HEK293T (cell line): ENCODE measurements at places on chromosomes 1 and 21.

- no peak for DNase-seq
Measured at GRCh38 chr1:34165422-34165921, 442 bp upstream of the CSMD2 start.

DNA sequence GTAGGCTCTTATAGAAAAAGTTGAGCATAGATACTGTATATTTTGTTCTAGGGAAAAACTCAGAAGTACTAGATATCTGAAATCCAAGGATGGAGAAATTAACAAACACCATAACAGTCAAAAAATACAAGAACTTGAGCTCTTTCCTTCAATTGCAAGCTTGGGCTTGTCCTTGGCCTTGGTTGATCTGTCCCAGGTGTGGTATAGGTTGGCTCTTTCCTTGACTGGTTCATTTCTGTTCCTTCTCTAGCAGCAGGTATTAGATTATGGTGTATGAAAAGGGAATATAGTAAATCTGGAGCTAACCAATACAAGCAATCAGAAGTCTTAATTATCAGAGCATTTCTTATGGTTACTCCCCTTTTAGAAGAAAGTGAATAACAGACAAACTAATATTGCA is 198.6 kb downstream of the GPATCH2 start:
- DNase-seq, result no peak

GRCh38 chr1:206779638-206780037 is 7.3 kb upstream of the IL10 start:
- no peak for DNase-seq

DNA sequence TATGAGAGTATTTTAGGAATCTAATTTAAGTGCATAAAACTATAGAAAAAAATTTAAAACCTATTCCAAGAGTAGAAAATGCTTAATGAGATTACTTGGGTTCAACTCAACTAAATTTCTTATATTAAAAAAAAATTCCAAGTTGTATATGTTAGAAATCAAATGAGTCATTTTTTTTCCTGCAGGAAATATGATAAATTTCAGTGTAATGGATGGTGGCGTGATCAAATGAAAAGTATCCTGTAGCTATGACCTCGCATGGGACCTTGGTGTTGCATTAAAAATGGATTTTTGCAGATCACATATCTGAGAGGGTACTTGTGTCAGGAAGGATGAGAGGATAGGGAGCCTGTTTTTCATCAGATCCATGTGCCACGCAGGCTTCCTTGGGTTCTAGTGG is 17.9 kb downstream of the ATP5PO start:
- no peak for DNase-seq

DNA sequence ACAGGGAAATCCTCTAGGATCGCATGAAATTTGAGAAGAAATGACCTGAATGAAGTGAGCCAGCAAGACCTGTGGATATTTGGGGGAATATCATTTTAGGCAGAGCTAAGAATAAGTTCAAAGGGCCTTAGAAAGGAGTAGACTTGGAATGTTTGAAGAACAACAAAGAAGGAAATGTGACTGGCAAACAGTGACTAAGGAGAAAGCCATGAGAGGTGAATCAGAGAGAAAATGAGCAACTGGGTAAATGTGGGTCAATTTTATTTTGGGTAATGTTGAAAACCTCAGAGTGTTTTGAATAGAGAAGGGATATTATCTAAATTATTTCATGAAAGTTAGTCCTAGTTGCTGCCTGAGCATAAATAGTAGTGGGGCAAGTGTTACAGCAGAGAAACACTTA is 672.8 kb downstream of the LMO4 start:
- DNase-seq, result no peak

DNA sequence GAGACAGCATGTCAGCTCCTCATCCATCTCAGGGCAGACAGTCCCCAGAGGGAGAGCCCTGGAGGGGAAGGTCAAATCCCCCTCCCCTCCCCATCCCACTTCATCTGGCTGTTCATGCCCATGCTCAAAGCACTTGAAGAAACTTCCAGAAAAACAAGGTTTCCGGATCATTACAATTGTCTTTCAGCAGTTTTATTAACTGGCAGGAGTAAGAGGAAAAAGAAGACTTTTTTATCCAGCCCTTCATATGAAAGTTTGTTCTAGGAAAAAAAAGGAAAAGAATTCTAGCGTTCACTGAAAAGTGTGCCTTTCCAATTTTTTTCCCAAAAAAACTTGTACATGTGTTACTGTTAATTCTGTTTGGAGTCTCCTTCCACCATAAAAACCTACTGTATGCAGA is 145.7 kb upstream of the TIAM1 start:
- no peak for DNase-seq

DNA sequence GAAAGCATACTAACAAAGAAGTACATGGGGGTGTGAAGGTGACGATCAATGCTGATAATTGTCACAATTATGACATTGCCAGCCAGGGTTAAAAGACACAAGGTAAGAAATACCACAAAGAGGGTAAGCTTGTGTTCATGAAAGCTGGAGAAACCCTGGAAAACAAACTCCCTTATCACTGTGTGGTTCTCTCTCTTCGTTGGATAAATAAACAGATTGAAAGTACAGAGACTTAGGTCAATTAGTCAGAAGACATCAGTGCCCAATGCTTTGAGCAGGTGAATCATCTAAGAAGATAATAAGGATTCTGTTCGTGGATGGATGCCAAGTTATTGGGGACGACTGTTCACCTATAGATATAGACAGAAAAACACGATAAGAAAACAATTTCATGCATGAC is 22.4 kb upstream of the FCER1A start:
- no peak for DNase-seq

- DNase-seq, result no peak
Measured at GRCh38 chr1:180234369-180235076, 4.5 kb downstream of the LHX4 start.

DNA sequence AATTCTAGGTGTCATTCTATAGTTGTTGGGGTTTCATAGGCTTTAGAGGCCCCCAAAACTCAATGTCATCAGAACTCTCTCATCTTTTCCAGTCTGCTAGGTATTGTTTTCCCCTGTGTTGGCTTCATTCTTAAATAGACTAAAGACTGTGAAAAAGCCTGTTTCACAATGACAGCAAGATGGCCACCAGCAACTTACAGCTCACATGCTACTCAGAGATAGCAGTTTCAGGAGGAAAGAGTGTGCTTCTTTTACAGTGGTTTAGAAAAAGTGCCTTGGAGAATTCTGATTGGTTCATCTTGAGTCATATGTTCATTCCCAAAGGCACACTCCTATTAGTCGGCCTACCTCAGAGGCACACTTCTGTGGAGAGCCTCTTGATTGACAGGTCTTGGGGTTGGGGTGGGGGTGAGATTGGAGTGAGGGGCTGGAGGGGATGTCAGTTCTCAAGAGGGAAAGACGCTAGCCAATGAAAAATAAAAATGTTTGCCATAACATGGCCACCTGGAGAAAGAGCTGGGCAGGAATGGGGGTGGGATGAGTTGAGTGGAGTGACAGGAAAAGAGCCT is 8.5 kb downstream of the IL23R start:
- DNase-seq, result no peak

GRCh38 chr1:228373681-228374571 is 32.7 kb downstream of the TRIM11 start:
- no peak for DNase-seq

DNA sequence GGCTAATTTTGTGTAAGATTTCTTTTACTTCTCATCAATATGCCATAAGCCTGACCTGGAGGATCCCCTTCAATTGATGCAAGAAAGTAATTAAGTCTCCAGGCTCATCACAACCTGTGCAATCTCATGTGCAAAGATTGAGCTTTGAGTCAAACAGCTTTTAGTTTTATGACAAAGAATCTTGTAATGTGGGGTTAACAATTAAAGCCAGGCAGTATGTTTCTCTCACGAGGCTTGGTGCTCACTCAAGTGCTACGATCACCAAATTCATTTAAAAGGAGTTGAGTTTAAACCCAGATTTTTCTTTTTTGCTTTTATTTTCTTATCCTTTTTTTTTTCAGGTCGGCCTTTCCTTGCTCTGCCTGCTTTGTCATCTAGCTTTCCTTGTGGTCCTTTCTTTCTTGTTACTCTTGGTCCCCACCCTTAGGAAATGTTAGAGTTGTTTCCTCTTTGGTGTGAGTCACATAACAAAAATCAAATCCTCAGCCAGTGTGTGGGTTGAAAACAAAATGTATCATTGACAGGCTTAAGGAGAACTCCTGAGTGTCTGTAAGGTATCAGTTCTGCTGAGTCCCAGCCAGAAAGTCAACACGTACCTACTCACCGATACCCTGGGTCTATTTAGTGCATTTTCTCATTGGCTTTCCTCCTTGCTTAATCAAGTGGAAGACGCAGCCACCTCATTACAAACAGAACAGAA is 1037.2 kb downstream of the ADGRL2 start:
- no peak for DNase-seq

GRCh38 chr1:152510503-152510902 is at the start of gene LCE5A:
TSS of gene LCE5A (plus strand) at chr1:152510803. CDS start at chr1:152511535, 732 bp downstream.
- DNase-seq, result no peak

- DNase-seq, result no peak
Measured at GRCh38 chr1:51294566-51295184, 35.7 kb downstream of the TTC39A start.

DNA sequence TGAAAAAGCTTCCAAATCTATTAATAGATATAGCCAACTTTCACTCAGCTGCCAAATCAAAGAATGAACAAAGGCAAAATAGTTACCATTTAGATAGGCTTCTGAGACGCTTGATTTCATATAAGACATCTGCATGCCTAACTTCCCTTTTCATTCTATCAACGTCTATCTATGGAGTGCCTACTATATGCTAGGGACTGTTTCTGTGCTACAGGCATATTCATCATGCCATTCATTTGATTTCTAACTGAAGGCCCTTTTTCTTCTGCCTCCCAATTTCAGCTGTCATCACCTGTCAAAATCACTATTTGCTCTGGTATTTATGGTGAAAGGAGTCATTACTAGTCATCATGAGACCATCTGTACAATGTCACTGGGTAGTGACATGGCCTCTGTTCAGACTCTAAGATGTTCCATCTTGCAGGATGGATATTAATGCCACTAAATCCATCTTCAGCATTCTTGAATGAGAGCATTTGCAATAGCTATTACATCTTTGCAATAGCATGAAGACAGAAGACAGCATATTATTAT is 4.3 kb upstream of the KRTAP13-1 start:
- no peak for DNase-seq

DNA sequence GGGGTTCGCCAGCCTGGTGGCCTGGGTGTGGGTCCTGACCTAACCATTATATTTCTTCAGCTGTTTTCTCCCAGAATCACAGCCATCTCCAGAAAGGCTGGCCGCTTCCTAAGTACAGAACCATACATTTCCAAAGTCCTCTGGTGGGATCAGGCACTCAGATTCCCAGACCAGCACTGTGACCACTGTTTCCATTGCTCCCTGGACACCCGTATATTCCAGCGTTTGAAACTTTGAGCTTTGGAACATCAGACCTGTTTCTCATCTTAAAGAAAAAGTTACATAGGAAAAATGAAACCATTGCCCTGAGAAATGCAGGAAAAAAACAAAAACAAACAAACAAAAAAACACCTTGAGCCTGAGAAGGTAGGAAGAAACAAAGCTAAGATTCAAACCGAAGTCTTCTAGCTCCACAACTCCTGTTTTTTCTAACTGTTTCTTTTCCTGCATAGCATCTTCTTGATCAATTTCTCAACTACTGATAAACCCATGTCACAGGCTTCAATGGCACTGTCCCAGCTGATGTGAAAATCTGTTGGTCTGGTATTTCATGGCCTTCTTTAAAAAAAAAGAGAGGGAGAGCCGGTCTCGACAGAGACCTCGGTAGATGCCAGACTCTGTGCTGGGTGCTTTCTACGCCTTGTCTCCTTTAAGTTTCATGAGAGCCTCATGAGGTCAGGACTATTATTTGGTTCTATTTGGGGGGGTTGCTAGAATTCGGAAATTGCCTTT is 221.3 kb downstream of the TOMM20 start:
- no peak for DNase-seq

DNA sequence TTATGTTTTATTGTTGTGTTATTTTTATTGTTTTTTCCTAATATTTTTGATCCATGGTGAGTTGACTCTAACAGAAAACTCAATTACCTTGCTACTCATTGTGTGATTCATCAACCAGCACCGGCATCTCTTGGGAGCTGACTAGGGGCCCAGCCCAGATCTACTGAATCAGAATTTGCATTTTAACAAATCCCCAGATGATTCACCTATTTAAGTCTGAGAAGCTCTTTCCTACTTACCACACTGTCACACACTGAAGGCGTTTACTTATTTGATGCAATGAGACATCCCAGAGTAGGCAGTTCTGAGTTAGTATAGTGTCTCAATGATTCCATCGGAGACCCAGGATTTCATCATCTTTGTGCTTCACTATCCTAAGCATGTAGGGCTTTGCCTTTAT is 416.6 kb downstream of the RWDD3 start:
- DNase-seq, result no peak

GRCh38 chr21:28111151-28111619 is 881.5 kb downstream of the LTN1 start:
- DNase-seq, result no peak

- no peak for DNase-seq
Measured at GRCh38 chr1:77336729-77337128, 54.9 kb downstream of the AK5 start.

DNA sequence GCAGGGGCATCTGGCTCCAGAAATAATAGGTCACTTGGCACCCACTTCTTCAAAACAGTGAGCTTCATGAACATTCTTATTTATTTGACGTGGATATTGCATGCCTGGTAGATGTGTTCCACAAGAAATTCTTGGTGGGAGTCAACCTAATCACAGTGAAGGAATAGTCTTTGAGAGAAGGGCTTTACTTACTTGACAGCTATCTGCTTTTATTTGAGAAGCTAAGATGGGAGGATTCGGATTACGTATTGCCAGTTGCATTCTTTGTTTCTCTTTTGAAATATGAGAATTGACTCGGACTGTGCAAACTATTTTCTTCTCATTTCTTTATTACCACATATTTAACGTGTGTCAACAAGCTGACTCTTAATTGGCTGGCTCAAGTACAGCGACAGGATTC is 117.2 kb downstream of the FASLG start:
- DNase-seq, result no peak

DNA sequence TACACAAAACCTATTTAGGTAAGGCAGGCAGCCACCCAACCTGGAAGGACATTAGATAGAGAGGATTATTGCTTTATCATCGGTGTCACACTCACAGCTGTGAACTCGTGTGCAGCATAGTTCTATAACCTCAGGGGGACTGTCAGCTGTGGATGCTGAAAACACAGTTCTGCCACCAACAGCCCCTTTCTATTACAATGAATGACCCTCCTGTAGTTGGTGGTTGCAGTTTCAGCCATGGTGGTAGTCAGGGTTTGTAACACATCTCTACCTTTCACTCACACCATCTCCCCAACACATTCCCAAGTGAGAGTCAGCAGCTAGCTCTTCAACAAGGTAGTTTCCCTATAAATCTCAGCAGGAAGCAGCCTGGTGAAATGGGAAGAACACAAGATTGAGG is 136.8 kb downstream of the ZC3H11B start:
- DNase-seq, result no peak

GRCh38 chr1:102186536-102186935 is 189.8 kb upstream of the OLFM3 start:
- DNase-seq, result no peak

DNA sequence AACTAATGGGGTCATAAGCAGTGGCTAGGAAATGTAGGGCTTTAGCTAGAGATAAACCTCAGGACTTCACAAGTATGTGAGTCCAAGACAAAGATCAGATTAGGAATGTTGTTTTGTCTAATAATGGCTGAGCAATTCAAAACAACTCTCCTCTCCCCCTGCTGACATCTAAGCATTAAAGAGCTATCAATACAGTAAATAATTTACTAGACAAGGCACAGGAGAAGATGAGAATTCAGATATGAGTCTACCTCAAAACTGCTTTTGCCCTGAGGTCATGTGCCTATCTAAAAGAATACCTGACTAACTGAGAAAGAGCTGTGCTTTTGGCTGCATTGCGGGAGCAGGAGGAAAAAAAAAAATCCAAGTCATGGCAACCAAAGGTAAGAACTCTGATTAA is 86.8 kb downstream of the SPATA17 start:
- no peak for DNase-seq

- no peak for DNase-seq
Measured at GRCh38 chr1:67748630-67749029, 63.6 kb downstream of the GADD45A start.
